ENCODE measurements at places on chromosomes 12 and 14.

- no peak for DNase-seq
Observed at GRCh38 chr12:116714175-116714574, 23.7 kb downstream of the SPRING1 start.

DNA sequence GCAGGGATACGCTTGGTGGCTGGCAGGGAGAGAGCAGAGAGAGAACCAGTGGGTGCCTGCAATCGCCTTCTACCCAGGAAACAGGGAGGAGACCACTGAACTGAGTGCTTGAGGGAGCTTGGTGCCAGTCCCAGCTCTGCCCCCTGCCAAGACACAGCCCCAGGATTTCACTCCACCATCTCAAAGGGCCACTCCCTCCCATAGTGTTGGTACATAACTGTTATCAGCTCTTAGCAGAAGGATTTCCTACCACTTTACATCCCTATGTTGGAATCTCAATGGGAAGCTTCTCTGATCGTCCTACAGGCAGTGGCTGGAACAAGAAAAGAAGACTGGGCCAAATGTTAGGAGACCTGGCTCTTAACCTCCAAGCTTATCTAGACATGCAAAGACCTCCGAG is 157.4 kb upstream of the FOXN3 start:
- no peak for DNase-seq

- DNase-seq: no peak
Observed at GRCh38 chr14:24335461-24336171, 745 bp upstream of the ADCY4 start.

GRCh38 chr12:50018968-50019367 is 6.3 kb downstream of the RACGAP1 start:
- DNase-seq: no peak

DNA sequence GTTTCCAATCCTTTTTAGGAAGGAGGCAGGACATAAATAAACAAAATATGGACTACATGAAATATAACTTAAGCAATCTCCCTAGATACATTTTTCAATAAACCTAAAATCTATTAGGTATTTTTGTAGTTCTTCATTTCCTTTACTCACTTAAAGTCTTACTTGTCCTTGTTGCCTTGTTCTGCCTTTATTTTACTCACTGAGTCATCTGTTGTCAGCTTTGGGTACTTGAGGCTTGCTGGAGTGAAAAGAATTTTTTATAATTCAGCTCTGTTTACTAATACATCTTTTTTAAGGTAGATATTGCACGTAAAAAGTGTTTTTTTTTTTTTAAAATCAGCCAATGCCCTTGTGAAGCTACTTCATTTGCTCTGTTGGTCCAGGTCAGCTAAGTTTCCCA is 216.2 kb downstream of the PELI2 start:
- DNase-seq: no peak

DNA sequence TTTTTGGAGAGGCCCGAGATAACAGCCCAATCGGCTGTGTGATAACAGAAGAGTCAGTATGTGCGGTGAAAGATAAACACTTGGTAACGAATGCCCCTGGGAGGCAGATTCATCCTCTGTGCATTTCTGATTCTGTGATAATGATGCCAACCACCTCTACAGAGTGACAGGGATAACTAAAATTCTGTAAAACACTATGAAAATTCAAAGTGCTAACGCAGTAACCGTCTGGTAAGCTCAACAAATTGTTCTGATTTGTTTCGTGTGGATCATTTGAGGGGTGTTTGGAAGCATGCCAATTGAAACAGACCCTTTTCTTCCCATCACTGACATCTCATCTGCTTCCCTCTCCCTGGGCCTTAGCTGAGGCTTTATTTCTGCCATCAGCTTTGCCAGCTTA is 76.3 kb downstream of the ESR2 start:
- no peak for DNase-seq

GRCh38 chr14:79706382-79706781 is 504.9 kb downstream of the DIO2 start:
- DNase-seq: no peak

DNA sequence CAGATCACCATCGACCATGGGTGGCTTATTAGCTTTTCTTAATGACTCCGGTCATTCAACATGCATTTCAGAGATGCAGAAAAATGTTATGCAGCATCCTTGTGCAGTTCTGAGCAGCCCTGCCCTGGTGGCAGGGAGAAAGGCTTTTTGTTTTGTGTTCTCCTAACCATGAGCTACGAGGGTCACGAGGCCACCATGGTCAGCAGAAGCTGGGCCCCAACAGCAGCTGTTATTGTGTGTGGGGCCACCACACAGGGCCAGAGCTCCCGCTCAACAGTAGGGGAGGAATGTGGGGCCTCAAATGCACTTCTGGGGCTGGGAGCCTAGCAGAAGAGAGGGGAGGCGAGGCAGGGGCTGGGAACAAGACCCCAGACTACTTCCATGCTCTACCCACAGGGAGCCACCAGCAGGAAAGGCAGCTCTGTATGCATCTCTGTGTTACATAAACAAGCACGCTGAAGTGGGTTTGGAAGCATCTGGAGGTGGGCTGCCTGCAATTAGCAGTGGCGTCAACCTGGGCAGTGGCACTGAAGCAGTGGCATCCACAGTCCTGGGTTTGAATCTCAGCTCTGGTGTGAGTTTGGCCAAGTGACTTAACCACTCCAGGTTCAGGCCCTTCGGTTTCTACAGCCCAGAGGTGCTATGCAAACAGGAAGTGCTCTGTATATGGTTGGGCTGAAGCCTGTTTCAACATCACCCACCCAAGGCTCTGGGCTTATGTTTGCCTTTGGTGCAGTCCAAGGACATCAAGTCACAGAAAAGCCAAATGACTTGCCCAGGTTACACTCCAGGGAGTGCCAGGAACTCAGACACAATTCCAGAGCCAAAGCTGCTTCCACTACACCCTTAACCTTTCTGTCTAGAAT is 16.3 kb downstream of the GLTP start:
- peak; percentile 37 for DNase-seq

DNA sequence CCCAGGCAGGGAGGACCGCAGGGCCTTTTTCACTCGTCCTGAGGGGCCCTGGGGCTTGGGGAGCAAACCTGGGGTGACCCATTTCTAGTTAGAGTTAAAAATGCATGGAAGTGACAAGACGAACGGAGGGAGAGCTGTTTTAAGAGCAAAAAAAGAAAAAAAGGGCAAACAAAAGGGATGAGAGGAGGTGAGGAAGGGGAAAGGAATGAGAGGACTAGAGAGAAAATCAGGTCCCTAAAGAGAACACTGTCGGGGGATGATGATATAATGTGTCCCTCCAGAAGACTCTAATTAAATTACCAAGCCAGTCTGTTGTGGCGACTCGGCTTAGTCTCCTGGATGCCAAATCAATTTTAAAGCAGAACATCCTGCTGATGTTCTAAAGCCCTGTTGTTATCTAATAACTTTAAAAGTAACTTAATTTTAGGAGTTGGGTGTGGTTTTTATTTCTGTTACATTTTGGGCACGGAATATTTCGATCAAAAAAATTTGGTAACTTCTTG is 1.1 kb downstream of the ANO6 start:
- DNase-seq: peak; percentile 18

DNA sequence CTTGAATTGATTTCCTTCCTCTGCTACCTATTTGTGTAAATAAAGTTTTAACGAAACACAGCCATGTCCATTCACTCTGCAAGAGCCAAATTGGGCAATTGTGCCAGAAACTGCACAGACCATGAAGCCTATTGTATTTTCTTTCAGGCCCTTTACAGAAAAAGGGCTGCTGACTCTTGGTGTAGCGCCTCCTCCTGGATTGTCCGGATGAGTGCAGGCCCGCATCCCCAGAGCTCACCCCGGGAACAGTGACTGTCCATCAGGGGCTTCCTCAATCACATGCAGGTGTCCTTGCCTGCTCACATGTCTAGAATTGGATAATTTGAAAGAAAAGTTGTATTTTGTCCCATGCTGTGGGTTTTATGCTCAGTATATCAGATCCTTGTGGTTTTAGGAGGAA is 1282.2 kb downstream of the AACS start:
- no peak for DNase-seq

DNA sequence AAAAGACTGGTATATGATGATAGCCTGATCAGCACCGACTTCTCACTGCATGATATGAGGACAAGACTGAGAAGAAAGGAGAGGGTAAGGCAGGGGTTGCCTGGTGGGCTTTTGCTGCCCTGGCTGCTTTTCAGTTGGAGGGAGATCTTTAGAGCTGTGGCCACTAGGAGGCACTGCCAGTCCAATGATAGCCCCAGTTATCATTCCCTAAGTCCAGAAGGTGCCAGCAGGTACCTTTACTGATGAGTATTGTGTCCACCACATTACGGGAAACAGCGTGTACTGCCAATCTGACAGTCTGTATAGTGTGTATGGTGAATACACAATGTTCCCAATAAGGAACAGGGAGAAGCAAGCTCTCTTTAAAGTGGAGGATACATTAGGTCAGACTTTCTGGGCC is 55.8 kb upstream of the CCDC175 start:
- DNase-seq: peak; percentile 36

Data from AG20443 (cell line).